ENCODE measurements at places on chromosomes 2 and 18.

- no peak for DNase-seq
Observed at GRCh38 chr18:58284699-58285448, 240.8 kb downstream of the NEDD4L start.

GRCh38 chr18:32301976-32302743, 112.3 kb downstream of the MEP1B start:
- no peak for DNase-seq

- DNase-seq, result no peak
Observed at GRCh38 chr2:96756788-96757476, 3.8 kb upstream of the CNNM4 start.

GRCh38 chr2:140737006-140737405, 1393.8 kb downstream of the LRP1B start:
- DNase-seq, result no peak

- no peak for DNase-seq
Observed at GRCh38 chr2:199452260-199452990, 5.3 kb downstream of the SATB2 start.

GRCh38 chr2:216014006-216014405, 655 bp upstream of the MREG start:
- DNase-seq, result no peak

DNA sequence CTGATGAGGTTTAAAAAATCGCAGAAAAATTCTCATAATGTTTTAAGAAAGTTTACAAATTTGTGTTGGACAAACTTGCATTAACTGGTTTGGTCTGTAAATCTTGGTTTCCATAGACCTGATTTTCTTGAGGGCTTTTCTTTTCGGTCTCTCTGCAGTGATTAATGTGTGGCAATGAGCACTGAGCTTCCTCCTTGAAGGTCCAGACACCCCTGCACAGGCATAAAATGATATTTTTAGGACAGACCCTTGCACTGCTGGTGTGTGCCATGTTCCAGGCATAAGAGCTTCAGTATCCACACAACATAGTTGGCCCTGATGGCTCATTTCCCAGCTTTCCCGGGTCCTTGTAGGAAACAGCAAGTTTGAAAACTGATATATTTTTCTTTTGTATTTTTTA, 33.7 kb downstream of the MRPL33 start:
- no peak for DNase-seq

GRCh38 chr2:32627441-32627813, 423 bp upstream of the TTC27 start:
- no peak for DNase-seq

DNA sequence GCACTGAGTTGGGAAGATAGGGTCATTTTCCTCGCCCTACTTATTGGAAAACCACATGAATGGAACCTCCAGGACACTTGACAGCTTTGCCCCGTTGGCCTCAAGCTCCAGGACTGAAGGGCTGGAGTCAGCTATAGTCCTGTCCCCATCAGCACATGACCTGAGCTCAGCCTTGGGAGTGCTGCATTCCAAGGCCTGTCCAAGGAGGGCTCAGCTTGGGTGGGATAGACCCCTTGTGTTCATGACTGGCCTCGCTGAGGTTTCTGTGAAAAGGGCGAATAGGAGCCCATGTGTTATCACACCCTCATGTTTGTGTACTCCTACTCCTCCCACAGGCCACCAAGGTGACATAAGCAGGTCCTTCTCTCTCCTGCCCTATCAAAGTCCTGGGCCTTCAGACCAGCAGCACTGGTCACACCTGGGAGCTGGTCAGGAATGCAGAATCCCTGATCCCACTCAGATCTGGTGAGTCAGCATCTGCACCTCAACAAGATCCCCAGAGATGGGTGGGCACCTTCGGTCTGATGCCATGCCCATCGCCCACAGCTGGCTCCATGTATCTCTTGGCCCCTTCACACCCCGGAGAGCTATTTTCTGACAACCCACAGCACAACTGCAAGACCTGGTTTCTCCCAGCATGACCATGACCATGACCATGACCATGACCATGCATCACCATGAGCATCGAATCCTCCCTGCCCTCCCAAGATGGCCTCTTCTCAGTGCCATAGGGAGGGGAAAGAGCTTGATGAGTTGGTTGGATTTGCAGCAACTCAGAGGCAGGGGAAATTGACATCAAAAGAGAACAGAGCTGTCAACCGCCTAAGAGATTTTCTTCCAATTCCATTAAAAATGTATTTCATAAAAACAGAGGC, 83.0 kb upstream of the RAB6C start:
- no peak for DNase-seq

GRCh38 chr2:56077359-56077915, 106.4 kb upstream of the CCDC85A start:
- no peak for DNase-seq

- no peak for DNase-seq
Observed at GRCh38 chr2:170743530-170744239, 26.5 kb upstream of the ERICH2 start.

DNA sequence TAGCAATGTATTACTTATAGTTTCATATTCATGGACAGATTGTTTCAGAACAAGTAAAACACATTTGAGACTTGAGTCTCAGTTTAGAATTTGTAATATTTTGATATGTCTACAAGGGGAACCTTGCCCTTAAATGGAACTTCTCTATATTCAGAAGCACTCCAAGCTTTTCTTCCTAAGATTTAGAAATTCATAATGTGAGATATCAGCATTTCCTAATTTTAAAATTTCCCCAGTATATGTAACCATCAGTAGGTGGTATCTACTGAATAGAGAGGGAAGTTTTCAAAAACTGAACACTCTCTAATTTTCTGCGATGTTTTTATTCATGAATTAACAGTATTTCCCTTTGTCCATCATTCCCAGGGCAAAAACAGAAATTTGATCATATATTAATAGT, 7.6 kb downstream of the ANKRD62 start:
- no peak for DNase-seq
